Activated T-cell treated with anti-CD3 and anti-CD28 coated beads for 4 hours (primary cell): ENCODE measurements at places on chromosomes 2 and 18.

GRCh38 chr2:53969968-53970723 lies 647 bp downstream of the PSME4 start:
- DNase-seq = peak; percentile 14

- DNase-seq = no peak
Measured at GRCh38 chr18:47992266-47992665, 61.8 kb upstream of the SMAD2 start.

- DNase-seq = no peak
Measured at GRCh38 chr2:176997792-176998169, 214.8 kb upstream of the HNRNPA3 start.

DNA sequence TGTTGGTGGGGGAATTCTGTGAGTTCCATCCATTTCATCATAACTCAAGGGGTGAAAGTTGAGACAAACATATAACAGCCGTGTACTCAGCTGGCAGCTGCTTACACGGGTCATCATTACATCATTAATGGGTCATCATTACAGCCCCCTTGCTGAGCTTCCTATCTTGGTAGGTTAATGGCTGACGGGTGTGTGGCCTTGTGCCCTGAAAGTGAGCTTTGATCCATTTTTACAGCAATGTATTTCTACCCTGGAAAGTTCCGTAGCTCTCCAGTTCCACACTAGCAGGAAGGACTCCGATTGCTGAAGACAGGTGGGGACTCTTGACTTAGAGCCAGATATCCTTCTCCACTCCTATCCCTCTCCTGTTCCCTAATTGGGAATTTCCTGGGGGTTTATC lies 105.2 kb upstream of the DLX2 start:
- DNase-seq = no peak

DNA sequence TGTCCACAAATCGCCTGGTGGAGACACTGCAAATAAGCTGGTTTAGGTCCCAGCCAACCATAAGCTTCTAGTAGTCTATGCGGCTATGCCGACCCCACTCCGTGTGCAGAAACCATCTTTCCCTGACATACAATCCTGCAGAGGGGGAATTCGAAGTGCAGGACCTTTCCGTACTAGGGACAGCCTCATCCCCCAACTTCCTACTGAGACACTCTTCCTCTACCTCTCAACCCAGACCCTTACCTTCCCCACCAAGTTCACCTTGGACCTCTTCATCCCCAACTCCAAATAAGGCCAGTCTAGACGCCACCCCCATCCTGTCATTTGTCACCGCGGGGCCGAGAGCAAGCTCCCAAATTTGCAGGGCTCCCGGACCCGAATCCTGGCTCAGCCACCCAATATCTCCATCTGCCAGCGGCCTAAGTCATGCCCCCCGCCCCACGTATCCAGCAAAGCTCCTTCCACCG lies 496 bp downstream of the SUCLG1 start:
- peak; percentile 3 for DNase-seq

DNA sequence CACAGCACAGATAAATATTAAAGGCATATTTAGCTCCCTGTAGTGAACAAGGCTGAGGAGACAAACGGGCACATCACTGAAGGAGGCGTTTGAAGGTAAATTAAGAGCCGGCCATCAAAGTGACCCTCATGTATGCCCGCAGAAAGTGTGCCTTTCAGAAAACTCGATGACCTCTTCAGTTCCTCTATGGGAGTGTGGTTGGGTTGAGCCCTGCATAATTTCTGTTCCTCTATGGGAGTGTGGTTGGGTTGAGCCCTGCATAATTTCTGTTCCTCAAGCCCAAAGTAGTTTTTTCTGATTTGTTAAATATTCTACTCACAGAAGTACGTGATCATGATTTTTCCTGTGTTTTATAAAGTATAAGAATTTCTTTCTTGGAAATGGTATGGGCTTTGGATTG lies 568.5 kb downstream of the TSN start:
- DNase-seq = no peak

DNA sequence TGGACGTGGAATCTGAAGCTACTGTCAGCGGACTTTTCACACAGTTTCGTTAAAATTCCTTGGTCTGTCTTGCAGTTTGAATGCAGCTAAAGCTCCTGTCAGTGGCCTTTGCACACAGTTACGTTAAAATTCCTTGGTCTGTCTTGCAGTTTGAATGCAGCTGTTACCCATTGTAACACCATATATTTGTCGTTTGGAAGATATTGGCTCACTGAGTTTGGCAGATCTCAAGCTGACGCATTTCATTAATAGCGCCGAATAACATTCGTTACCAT lies 1.0 kb downstream of the LIMS1 start:
- DNase-seq = no peak
